ENCODE measurements at places on chromosomes 5 and 9.

- DNase-seq = no peak
Observed at GRCh38 chr5:177393206-177393765, 7.2 kb downstream of the PFN3 start.

- DNase-seq = no peak
Observed at GRCh38 chr5:126373375-126374108, 49.7 kb upstream of the GRAMD2B start.

DNA sequence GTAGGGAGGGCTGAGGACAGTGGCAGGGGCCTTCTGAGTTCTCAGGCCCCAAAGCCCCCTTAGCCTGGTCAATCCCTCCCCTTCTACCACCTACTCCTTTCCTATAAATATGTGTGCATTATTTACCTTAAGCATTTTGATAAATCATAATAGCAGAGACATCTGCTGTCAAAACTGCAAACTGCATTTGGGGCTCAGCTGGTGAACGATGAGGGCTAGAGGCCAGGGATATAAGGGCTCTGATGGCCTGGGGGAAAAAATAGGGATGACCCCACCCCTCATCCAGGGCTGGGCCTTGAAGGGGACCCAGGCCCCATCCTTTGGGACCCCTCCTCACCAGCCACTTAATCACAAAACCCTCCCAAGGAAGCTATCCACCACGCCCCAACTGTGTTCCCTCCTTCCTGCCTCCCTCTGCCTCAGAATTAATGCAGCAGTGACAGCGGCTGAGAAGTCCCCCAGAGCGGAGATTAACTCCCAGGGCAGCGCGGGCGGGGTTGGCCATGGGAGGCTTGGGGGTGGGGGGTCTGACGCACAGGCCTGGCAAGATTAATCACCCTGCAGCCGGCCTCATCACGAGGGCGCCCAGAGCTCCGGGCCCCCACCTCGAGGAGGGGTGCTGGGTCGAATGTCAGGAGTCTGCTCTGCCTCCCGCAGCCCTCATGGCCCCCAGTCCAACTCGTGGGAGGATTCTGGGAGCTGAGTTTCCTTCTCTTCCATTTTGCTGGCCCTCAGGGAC, 42.1 kb downstream of the CXXC5 start:
- DNase-seq = no peak

- DNase-seq = no peak
Observed at GRCh38 chr5:172679628-172680212, 38.7 kb downstream of the NEURL1B start.

DNA sequence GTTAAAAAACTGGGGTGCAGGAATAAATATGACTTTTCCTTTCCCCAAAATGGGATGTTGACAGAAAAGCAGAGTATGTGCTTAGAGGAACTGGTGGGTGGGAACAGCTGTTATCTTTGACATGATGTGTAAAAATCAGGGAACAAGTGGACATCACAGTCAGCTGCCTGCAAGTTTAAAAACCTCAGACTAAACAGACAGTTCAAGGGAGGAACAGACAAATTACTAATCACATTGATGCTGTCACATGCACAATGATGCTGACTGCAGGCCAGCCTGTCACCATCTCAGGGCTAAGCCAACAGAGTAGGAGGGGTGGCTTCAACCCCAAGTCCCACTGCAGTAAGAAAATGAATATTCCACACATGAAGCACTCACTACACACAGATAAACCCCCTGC, 38.2 kb upstream of the UBAP2 start:
- DNase-seq = no peak

DNA sequence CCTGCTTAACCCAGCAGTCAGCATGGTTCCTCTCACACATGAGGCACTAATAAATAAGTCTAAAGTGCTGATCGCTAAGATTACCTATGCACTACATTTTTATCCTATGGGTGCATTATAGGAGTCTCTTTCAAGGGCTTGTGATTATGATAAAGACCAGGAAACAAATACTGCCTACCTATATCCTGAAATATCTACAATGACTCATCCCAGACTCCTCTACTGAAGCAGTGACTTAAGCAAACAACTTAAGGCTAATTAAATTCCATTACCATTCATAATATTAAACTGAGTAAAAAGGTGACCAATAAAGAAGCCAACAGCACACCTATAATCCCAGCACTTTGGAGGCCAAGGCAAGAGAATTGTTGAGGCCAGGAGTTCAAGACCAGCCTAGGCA, 338.4 kb downstream of the DNAH5 start:
- no peak for DNase-seq

- no peak for DNase-seq
Observed at GRCh38 chr9:117547904-117548303, 133.0 kb upstream of the ASTN2 start.

DNA sequence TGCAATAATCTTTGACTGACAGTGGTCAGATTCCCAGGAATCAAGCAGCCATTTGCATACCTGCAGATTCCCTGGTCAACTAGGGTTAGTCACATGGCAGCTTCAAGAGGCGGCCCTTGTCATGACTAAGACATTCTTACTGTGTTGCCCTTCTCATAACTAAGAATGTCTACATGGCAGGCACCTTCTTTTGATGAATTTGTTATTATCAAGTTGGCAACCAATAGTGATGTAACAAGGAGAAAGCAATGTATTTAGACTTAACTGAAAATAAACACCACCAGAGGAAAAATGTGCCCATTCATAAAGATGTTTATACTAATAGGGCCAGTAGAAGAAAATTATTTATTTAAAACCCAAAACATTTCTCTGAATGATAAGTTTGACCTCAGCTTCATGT, 215.6 kb downstream of the TLE1 start:
- DNase-seq = no peak

DNA sequence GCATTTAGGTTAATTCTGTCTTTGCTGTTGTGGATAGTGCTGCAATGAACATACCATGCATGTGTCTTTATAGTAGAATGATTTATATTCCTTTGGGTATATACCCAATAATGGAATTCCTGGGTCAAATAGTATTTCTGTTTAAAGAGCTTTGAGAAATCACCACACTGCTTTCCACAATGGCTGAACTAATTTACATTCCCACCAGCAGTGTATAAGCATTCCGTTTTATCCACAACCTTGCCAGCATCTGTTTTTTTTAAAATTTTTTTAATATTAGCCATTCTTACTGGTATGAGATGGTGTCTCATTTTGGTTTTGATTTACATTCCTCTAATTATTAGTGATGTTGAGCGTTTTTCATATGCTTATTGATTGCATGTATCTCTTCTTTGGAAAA, 15.5 kb upstream of the TARS1 start:
- DNase-seq = no peak

DNA sequence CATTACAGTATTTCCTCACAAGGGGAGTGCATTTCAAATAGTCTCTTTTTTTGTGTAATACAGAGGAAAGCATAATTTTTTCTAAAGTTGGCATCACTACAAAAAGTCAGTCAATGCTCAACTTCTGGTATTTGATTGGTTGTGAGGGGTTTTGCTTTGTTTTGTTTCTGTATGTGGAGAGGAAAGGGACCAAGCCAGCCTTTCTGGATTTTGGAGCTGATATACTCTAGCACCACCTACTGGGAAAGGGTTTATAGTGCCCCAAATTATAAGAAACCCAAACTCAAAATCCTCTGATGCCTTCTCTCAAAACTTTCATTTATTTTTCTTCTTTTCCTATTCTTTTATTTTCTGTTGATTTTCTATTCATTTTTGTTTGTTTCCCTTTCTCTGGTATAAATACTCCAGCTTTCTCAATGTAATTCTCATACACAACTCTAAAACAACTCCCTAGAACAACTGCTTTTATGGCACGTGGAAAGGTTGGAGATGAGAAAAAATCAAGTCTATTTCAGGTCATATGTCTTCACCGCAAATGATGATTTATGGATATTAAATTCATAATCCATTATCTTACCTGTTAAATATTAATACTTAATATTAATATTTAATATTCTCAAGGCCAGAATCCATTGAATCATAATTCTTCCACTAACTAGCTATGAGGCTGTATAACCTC, 69.5 kb upstream of the ANXA1 start:
- DNase-seq = peak; percentile 15

DNA sequence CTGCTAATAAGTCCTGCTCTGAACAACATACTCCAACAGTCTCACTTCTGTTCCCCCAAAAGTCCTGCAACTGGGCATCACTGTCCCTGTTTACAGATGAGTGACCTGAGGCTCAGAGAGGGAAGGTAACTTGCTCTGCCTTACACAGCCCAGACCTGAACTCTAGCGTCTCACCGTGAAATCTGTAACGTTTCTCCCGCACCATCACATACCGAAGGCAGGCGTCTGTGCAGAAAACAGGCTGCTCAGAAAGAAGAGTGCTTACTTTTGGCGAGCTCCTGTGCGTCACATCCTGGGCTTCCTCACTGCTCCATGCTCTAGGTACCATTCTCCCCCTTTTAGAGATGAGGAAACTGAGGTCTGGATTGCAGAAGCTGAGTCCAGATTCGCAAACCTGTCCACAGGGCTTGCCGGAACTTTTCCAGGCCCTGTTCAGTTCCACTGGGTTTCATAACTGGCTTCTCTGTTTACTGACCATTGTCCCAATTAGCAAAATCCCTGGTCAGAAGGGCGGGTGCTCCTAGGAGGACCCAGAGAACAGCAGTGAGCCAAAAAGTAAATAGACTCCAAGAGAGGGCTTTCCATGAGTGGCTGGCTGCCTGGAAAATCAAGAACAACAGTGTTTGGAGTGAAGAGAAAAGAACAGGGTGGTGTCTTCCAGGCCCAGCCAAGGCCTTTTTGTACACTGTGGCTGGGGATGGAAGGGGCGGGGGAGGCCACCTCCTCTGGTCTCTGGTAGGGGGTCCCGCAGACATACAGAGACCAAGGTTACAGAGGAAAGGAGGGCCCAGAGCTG, 27.1 kb downstream of the GSN start:
- DNase-seq = no peak

- no peak for DNase-seq
Observed at GRCh38 chr5:6466975-6467567, 18.4 kb downstream of the UBE2QL1 start.

DNA sequence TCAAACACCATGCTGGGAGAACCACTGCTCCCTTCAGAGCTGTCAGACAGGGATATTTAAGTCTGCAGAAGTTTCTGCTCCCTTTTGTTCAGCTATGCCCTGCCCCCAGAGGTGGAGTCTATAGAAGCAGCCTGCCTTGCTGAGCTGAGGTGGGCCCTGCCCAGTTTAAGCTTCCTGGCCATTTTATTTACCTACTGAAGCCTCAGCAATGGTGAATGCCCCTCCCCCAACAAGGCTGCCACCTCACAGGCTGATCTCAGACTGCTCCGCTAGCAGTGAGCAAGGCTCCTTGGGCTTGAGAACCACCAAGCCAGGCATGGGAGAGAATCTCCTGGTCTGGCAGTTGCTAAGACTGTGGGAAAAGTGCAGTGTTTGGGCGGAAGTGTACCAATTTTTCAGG, 205.5 kb upstream of the PTGER4 start:
- DNase-seq = no peak

GRCh38 chr5:138338411-138339090, 485 bp downstream of the FAM53C start:
- DNase-seq = no peak

DNA sequence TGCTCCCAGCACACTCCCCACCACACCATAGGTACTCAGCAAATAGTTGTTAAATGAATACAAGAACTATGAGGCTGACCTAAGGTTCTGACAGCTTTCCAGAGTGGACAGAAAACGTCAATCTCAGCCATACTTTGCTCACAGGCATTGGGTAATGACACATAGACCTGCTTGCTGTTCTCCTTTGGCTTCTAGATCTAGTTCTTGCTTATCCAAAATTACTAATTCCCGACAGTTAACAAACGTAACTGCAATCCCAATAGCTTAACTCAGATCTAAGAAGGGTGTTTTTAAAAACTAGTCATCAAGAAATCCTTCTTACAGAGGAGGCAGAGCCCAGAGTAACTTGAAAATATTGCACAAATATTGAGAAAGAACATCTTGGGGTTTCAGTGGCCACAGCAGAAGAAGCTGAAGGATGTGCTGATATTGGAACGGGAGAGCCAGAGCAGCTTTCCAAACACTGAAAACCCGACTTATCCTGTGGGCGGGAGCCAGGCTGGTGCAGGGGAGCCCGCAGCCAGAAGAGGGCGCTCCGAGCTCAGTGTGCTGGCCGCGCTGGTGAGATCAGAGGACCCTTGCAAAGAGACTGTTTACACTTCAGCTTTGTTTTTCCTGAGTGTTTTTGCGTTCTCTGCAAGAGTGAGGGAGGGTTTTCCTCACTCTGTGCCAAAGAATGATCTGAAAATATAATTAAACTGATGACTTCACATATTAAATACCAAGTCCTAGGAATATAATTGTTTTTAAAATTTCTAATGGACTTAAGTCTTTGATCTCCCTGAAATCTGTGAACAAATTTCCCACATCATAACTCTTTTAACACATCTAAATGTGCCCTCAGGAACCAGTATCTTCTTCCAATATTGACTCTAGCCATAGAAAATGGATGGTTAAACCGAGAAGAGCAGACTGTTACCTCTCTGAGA, 30.3 kb downstream of the FGF1 start:
- DNase-seq = peak; percentile 69

GRCh38 chr9:113359385-113359784, 10.0 kb downstream of the BSPRY start:
- no peak for DNase-seq

- no peak for DNase-seq
Observed at GRCh38 chr9:138076650-138077009, 199.0 kb downstream of the CACNA1B start.

GRCh38 chr9:88037285-88037845, 63.0 kb upstream of the CDK20 start:
- DNase-seq = no peak

DNA sequence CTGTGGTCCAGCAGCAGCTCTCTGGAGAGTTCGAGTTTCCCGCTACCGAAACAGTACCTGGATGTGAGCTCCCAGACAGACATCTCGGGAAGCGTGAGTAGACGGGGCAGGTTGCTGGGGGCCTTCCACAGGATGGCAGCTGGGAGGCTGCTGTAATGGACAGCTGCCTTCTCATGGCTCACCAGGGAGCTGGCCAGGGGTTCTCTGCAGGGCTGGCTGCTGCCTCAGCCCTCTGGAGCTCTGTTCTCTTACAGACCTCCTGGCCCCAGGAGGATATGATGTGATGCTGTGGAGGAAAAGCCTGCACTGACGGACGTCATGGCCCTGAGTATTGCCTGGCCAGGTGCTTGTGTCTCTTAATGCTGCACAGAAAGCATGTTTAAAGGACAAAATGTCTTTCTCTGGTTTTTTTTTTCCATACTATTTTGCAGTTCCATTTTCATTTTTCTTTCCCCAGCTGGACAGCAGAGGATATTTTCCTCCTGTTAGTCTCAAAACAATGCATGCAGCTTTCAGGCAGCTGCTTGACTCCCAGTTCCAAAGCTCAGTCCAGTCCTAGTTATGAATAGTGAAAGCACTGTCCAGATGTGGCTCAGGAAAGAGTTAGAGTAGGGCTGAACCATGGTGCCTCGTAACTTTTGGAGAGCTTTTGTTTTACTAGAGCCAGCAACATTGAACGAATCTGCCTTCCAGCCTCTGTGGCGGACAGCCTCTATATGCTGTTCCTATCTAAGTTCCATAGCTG, 77.5 kb upstream of the RARS1 start:
- DNase-seq = no peak

- DNase-seq = no peak
Observed at GRCh38 chr9:36141288-36141687, 4.8 kb downstream of the GLIPR2 start.

GRCh38 chr9:133455936-133456335, 3.8 kb upstream of the CACFD1 start:
- no peak for DNase-seq

All from neuronal stem cell (in vitro differentiated cells).